ENCODE measurements at places on chromosomes 4 and X.

DNA sequence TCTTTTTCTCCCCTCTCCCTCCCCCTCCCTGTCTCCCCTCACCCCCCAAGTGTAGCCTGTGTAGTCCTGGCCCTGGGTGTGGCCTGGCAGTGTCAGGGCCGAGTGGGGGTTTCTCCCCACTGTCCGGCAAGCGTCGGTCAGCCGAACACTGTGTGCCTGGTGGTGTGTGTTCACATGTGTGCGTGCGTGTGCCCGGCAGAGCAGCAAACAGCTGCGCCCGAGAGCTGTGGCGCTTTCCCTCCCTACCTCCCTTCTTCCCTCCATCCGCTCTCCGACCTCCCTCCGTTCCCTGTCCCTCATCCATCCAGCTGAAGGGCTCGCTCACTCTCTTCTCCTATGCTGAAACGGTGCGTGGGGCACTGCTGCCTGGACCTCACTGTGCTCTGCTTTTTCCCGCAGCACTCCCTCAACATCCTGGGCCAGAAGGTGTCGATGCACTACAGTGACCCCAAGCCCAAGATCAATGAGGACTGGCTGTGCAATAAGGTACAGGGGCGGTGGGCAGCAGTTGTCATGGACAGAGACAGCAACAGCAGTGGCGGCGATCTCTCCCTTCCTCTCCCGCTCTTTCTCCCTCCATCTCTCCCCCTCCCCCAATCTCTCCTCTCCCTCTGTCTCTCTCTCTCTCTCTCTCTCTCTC, 17.4 kb upstream of the UBA1 start:
- DNase-seq, result no peak

- DNase-seq, result no peak
Measured at GRCh38 chr4:74112399-74113105, 13.6 kb upstream of the CXCL2 start.

GRCh38 chr4:15006416-15007024, 4.2 kb downstream of the CPEB2 start:
- peak; percentile 57 for DNase-seq

DNA sequence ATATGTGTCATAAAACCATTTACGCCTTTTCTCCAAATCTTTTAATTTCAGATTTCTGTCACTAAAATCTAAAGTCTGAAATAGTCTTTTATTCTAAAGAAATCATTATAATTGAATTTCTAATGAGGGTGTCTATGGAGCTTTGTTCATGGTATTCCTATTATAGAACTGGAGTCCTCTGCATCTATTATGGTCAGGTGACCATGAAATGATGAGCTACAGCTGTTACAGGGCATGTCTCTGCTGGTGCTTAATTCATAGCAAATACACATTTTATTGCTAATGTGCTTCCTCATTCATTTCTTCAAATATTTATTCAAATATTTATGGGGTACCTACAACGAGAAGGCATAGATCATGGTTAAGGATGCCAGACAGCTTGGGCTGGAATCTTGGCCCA, 126.1 kb downstream of the NAA11 start:
- DNase-seq, result no peak

DNA sequence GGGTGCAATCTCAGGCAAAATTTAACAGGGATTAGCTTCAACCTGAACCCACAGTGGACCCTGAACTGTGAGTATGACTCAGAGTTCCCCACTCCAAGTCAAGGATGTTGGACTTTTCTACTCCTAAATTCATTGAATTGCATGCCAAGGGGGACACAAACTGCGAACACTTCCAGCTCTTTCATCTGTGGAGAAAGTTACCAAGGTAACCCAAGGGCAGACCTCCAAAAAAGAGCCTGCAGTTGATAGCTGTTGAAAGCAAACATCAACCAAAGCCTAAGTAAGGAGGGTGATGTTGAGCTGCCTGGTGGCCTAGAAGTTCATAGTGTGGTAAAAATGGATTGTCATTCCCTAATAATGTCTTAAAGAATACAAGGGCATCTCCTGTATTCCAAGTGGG, 1242.9 kb downstream of the C4orf33 start:
- DNase-seq, result no peak

DNA sequence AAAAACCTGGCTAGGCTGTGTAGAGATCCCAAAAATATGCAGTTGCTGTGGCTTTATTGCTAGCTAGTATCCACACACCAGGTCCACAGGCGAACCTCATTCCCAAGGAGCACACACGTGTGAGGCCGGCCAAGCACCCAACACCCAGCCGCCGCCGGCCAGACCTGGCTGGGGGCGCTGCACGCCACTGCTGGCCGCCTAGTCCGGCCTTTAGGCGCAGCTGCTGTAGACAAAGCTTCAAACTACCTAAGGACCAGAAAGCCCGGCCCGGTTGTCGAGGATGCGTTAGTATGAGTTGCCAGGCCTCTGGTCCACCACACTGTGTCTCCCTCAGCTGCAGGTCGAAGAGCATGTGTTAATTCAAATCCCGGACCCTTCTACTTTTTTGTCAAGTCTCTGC, 3.1 kb downstream of the POU3F4 start:
- DNase-seq, result no peak

GRCh38 chrX:155757046-155757759, 123.9 kb upstream of the VAMP7 start:
- DNase-seq, result no peak

GRCh38 chr4:112348488-112349158, 51.5 kb downstream of the ALPK1 start:
- DNase-seq, result no peak

- DNase-seq, result no peak
Measured at GRCh38 chr4:122171323-122171722, 19.2 kb downstream of the BLTP1 start.

- DNase-seq, result no peak
Measured at GRCh38 chrX:153546386-153546785, 28.9 kb downstream of the ATP2B3 start.

DNA sequence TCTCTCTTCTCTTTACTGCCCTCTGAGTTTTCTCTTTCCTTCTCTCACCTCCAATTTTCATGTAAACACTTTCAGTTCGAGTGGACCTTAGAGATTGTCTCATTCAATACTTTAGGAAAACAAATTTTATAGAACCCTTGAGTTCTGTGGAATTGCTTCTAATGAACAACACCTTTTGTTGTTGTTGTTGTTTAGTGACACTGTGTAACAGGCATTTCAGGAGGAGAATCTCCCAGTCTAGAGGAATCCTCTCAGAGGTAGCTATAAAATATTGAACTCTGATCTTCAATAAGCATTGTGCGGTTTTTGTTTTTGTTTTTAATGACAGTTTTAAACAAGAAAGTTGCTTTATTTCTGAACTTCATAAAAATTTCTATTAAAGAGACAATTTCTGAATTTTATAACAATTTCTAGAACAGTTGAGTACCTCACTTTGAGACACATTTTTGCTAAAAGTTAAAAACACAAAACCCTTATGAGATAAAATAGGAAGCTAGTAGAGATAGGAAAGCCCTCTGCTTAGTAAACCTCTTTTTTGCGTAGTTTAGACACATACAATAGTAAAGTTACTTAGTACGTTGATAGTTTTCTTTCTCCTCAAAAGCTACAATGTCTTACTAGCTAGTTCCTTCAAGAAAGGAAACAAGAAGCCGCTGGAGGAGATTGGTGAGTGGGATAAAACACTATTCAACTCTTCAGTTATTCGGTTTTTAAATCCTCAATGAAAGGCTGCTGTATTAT, 38.8 kb downstream of the CLCN3 start:
- DNase-seq, result no peak

DNA sequence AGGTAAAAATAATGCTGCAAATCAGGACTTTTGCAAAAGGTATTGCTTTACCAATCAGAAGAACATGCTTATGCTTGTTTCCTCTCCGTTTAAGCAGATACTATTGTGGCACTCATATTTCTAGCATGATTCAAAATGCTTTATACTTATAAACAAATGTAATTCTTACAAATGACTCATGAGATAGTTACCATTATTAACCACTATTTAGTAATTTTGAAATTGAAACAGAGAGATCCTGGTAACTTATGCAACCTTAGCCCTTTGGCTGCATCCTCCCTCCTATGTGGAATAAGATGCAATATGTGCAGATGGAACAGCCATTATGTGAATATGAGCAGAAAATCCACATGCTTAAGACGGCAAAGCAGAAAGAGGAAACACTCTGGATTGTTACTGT, 164.7 kb downstream of the PCDH18 start:
- no peak for DNase-seq

DNA sequence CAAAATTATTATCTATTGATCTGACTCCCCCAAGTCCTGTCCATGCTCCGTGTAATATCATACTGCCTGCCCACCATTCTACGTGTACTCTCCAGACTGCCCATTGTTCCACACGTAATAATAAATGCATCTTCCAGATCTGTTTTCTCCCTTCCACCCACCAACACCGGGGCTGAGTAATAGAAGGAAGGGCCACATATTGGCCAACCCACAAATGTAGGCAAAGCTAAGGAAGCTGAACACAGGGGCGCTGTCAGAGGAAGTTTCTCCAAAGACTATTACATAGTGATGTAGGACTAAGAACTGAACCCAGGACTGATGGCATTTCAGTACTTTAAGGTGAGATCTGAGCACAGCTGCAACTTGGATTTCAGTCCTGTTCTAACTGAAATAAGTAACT, 135.8 kb upstream of the GUCY1A1 start:
- DNase-seq, result no peak

DNA sequence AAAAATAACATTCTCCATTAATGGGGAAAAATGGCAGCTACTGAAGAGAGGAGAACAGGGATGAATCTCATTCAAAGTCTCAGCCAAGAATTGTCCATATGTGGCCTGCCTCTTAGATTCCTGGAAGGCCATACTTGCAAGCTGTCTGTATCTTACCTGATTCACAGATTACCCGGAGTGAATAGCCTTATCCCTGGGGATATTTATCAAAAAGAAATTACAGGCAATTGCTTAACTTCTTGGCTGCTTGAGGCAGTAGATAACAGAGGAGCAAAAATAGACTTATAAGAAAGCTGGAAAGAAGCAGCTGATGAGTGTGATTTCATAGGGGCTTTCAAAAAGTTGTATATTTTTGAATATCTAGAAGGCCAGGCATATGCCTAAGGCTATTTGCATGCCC, 68.8 kb upstream of the PPP1R2C start:
- no peak for DNase-seq

DNA sequence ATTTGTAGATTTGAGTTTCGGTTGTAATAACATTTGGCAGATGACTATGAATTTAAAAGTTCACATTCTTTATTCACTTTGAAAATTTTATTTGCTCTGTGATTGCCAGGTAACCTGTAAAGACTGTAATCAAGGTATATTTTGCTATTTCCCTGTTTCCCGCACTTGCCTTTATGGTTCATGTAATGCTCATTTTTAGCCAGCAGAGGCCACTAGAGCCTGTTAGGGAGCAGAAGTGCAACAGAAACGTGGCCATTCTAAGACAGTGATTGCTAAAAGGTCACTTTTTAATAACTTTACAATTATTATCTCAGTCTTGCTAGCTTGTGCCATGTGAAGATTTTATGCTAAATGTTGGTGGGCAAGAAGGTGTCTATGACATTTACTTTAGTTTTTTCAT, 12.4 kb downstream of the YIPF6 start:
- DNase-seq, result peak; percentile 9

- peak; percentile 9 for DNase-seq
Measured at GRCh38 chr4:37999000-37999716, 39.0 kb downstream of the PTTG2 start.

GRCh38 chr4:101224358-101225218, 122.7 kb downstream of the PPP3CA start:
- no peak for DNase-seq

DNA sequence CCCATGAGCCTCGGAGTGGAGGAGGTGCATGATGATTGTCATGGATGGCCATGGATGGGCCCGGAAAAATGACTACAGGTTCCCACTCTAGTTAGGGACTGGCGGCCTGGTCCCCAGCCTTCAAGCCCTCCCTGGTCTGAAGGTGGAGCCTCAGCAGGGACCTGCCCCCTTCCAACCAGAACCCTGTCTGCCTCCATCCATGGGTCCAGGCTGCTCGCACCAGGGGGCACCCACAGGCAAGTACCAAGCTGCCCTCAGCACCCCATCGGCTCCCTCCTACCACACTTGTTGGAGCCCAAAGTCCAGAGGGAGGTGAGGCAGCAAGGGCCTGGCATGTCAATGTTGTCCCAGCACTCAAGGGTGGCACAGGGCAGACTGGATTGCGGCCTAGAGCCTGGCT, 2468.6 kb downstream of the PCDH7 start:
- no peak for DNase-seq

DNA sequence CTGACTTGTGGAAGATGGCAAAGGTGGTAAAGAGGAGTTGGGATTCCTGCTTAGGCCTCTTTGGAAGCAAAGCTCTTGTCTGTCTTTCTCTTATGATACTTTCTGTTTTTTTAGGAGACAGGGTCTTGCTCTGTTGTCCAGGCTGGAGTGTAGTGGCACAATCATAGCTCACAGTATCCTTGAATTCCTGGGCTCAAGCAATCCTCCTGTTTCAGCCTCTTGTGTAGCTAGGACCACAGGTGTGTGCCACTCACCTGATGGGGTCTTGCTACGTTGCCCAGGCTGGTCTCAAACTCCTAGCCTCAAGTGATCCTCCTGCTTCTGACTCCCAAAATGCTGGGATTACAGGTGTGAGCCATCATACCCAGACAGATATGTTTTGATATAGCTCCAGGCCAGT, 19.3 kb upstream of the IGFBP7 start:
- DNase-seq, result no peak

- DNase-seq, result no peak
Measured at GRCh38 chr4:6333301-6334202, 63.9 kb downstream of the WFS1 start.

DNA sequence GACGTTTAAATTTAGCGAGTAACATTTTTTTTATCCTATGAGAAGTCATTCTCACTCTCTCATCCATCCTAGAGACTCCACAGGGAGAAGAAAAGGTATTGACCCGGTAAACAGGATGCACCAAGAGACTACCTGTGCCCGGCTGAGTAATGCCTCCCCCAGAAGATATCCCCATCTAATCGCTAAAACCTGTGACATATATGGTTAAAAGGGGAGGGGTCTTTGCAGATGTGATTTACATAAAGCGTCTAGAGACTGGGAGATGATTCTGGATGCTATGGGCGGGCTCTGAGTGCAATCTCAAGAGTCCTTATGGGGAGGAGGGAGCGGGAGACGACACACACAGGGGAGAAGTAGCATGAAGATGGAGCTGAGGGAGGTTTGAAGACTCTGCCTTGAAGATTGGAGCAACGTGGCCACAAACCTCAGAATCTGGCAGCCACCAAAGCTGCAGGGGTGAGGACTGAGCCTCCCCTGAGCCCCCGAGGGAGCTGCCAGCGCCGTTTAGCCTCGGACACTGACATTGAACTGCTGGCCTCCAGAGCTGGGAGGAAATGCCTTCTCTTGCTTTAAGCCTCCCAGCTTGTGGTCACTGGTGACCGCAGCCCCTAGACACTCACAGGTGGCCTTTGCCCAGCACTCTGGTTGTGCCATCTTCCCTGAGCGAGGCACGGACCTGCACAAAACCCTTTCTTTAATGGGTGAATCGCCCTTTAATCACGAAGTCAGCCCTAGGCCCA, 11.2 kb downstream of the ABLIM2 start:
- DNase-seq, result no peak

GRCh38 chr4:40579983-40580382, 49.7 kb downstream of the RBM47 start:
- DNase-seq, result no peak

Data from CD4-positive, alpha-beta T cell treated with Interferon alpha-2 for 1 hour (primary cell).